ENCODE measurements at places on chromosomes 6 and 20. TPM values are rescaled to one million over a fixed set of nuclear protein-coding genes. Genes with fewer than 3 reads are reported as not detected.

The FAM209B gene
- not detected for total RNA-seq

DNA sequence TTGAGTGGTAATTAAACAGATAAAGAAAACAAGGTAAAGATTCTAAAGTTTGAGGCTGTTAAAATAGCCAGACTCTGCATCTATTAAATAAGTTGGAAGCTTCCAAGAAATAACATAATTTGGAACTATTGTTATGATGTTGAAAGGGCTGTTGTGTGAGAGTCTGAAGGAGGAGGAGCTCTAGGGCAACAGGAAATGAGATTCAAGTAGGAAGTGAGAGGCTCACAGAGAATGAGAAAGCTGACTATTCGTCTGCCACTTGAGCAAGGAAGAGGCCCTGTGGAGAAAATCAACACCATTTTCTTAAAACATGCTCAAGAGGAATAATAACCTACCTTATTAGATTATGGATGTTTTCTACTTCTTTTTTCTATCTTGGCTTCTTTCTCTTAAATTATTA lies 185.2 kb downstream of the SLC24A3 start:
- H3K36me3 ChIP-seq, result no peaks in the 10 kb centered on the region
- no peak overlapping the region for H3K4me3 ChIP-seq
- H3K27me3 ChIP-seq, result no peaks in the 10 kb centered on the region
- no peak overlapping the region for H3K27ac ChIP-seq

GRCh38 chr6:46637145-46637544 lies 15.5 kb downstream of the CYP39A1 start:
- H3K4me1 ChIP-seq, result peaks cover 28% of the 10 kb centered on the region
- H3K36me3 ChIP-seq, result no peaks in the 10 kb centered on the region
- H3K27me3 ChIP-seq, result no peaks in the 10 kb centered on the region
- DNase-seq, result peak; percentile 80
- H3K27ac ChIP-seq, result peak overlapping the region; percentile 86

GRCh38 chr6:96809119-96809518 lies 28.2 kb downstream of the GPR63 start:
- H3K36me3 ChIP-seq, result no peaks in the 10 kb centered on the region
- H3K4me3 ChIP-seq, result no peak overlapping the region
- no peaks in the 10 kb centered on the region for H3K27me3 ChIP-seq
- DNase-seq, result no peak
- no peak overlapping the region for H3K27ac ChIP-seq

DNA sequence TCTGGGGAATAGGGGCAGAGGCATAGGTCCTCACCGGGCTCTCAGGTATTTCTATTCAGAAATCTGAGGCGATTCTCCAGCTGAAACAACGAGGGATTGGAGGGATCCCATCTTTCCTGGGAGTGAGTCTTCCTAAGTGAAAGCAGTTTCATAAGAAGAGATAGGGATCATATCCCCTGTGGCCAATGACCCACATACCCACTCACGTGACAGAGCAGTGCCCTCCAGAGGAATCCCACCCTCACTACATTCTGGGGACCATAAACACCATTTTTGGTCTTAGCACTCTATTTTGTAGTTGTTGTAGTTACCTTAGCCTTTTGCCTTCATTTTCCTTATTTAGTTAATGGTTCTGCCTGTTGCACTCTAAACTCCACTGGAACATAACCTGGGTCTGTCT lies 121.1 kb downstream of the GPR63 start:
- no peaks in the 10 kb centered on the region for H3K4me1 ChIP-seq
- no peak overlapping the region for H3K27ac ChIP-seq
- H3K36me3 ChIP-seq, result no peaks in the 10 kb centered on the region

GRCh38 chr6:131377112-131377705 lies 195.8 kb upstream of the ARG1 start:
- no peaks in the 10 kb centered on the region for H3K27me3 ChIP-seq
- no peak for DNase-seq
- no peak overlapping the region for H3K27ac ChIP-seq
- H3K36me3 ChIP-seq, result no peaks in the 10 kb centered on the region

The GTSF1L gene
- not detected for total RNA-seq

The UNC5CL gene
- total RNA-seq, result 1.7 TPM

DNA sequence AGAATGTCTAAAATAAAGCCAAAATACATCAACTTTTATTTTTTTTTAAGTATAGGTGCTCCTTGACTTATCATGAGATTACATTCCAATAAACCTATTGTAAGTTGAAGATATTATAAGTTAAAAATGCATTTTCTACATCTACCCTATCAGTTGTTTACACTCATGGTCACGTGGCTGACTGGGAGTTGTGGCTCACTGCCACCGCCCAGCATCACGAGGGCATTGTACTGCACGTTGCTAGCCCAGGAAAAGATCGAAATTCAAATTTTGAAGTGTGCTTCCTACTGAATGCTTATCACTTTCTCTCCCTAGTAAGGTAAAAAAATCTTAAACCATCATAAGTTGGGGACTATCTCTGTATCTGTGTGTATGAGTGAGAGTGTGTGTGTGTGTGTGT lies 126.6 kb upstream of the RIN2 start:
- peaks cover 54% of the 10 kb centered on the region for H3K27me3 ChIP-seq
- no peaks in the 10 kb centered on the region for H3K4me1 ChIP-seq

GRCh38 chr20:32294071-32294470 lies 16.6 kb downstream of the KIF3B start:
- H3K4me1 ChIP-seq, result no peaks in the 10 kb centered on the region
- DNase-seq, result no peak
- H3K27me3 ChIP-seq, result no peaks in the 10 kb centered on the region
- no peak overlapping the region for H3K27ac ChIP-seq

DNA sequence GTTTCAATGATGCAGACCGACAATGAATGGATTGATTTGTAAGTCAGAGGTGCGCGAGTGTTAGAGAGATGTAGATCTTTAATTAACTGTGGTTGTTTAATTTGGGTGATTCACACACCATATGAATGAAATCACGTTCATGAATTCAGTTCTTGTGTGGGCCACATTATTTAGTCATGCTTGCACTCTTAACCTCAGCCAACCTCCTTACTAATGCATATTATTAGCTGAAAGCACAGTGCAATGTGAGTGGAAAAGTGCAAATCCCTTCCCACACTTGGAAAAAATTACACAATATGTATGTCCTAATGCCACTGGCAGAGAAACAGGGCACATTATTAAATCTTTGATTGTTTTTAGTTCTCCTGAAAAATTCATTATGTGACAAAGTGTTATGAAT lies 512.5 kb downstream of the BCKDHB start:
- no peaks in the 10 kb centered on the region for H3K36me3 ChIP-seq
- no peak overlapping the region for H3K4me3 ChIP-seq
- DNase-seq, result no peak
- H3K27me3 ChIP-seq, result no peaks in the 10 kb centered on the region

DNA sequence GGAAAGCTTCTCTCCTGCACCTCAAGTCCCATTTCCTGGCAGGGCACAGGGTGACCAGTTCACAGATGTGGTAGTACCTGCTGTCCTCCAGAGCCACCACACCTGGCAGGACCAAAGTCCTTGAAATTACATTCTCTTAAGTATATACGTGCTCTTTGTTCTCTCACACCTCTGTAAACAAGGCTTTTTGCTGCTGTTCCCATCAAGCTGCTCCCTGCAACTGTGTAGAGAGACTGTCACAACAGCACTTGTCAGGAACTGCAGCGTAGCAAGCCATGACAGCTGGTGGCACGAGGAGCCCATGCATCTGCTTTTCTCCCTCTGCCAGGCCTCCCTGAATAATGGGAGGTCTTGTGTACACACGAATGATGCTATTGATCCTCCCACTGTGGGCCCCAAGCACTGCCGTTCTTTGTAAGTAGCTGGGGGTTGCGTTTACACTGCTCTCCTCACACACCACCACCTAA lies 431.8 kb downstream of the CD83 start:
- H3K4me3 ChIP-seq, result no peak overlapping the region
- H3K4me1 ChIP-seq, result no peaks in the 10 kb centered on the region
- H3K27me3 ChIP-seq, result no peaks in the 10 kb centered on the region

- H3K36me3 ChIP-seq, result peaks cover 35% of the 10 kb centered on the region
- H3K4me3 ChIP-seq, result no peak overlapping the region
- no peak for DNase-seq
- no peak overlapping the region for H3K27ac ChIP-seq
These were observed 102.0 kb downstream of the ANKS1A start for GRCh38 chr6:34990971-34991560.

DNA sequence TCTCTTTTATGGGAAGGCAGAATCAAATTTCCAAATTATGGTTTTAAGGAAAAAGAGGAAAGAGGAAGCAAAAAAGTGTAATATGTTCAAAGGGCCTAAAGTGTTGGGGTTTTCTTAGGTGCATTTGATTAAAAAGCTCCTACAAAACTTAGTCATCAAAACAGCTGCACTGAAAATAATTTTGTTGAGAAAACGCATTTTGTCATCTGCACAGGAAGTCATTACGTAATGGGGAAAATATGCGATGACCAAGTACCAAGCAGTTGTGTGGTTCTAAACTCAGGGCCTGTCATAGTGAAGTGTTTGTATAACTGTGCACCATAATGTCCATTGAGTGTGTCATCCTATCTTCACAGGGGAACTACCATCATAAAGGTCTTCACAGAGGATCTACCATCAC lies 15.6 kb downstream of the HAO1 start:
- no peaks in the 10 kb centered on the region for H3K27me3 ChIP-seq
- no peak for DNase-seq
- H3K36me3 ChIP-seq, result no peaks in the 10 kb centered on the region
- H3K4me3 ChIP-seq, result no peak overlapping the region

The CSNK2A1 gene
- total RNA-seq, result 187 TPM

GRCh38 chr20:1005452-1006027 lies 3.4 kb upstream of the RSPO4 start:
- no peaks in the 10 kb centered on the region for H3K36me3 ChIP-seq
- no peak overlapping the region for H3K27ac ChIP-seq
- DNase-seq, result no peak
- H3K27me3 ChIP-seq, result peaks cover 40% of the 10 kb centered on the region

The LSM14B gene
- total RNA-seq, result 61.5 TPM

The ENPP1 gene
- 4.1 TPM for total RNA-seq

DNA sequence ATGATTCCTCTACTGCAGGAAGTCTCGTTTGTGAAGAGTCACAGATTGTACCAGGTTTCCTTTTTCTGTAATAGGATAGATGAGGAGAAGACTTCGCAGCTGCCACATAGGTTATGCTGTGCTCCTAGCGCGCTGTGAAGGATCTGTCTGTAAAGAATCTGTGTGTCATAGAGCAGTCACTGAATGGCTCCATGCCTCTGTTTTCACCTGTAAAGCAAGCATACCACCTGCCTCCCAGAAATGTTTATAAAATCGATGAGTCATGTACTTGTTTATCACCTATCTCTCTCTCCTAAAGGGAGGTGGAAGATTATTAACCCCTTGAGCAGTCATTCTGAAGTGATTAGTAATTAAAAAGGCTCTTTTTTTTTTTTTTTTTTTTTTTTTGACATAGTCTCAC lies 86.6 kb downstream of the TFAP2B start:
- H3K27ac ChIP-seq, result no peak overlapping the region
- H3K36me3 ChIP-seq, result no peaks in the 10 kb centered on the region
- no peak overlapping the region for H3K4me3 ChIP-seq
- H3K27me3 ChIP-seq, result no peaks in the 10 kb centered on the region
- DNase-seq, result peak; percentile 36
- H3K4me1 ChIP-seq, result no peaks in the 10 kb centered on the region

The SLC35D3 gene
- not detected for total RNA-seq

The HLA-DQB1 gene
- total RNA-seq, result 5.9 TPM

The EYA4 gene
- 9.8 TPM for total RNA-seq

DNA sequence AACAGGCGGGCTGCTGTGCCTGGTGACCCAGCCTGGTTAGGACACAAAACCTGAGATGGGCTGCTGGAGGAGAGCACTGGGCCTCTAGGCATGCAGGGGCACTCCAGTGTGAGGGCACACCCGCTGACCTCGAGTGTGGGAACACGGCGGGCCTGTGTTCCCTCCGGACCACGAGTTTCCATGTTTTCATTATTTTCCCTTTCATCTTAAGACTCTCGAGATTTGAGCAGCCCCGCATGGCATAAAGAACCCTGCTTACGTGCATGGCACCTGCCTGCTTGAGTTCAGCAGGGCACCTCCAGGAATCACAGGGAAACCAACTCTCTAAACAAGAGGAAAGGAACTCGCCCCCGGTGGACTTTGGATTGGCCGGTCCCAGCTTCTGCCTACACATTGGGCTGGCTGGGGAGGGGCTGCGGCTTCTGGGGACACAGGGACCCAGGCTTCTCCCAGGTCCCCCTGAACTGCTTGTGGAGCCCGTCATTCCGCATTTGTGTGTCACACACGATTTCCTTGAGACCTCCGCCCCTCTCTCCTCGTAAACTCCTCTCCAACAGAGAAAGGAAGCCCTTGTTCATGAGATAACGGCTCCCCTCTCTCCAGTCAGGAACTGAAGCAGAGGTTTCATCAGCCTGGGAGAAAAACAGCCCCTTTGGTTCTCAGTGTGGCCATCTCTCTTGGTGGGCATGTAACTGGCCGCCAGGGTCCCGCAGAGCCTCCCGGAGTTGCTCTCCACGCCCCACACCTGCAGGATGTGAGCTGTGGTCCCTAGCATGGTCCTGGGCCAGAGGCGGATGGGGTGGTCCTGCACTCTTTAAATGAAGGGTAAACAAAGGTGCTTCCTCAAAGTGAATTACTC lies 181.8 kb downstream of the TTLL2 start:
- no peak overlapping the region for H3K27ac ChIP-seq
- no peaks in the 10 kb centered on the region for H3K36me3 ChIP-seq
- H3K27me3 ChIP-seq, result peaks cover 77% of the 10 kb centered on the region
- DNase-seq, result no peak

The FAM83D gene
- total RNA-seq, result 57.3 TPM

The DDO gene
- 2.0 TPM for total RNA-seq

DNA sequence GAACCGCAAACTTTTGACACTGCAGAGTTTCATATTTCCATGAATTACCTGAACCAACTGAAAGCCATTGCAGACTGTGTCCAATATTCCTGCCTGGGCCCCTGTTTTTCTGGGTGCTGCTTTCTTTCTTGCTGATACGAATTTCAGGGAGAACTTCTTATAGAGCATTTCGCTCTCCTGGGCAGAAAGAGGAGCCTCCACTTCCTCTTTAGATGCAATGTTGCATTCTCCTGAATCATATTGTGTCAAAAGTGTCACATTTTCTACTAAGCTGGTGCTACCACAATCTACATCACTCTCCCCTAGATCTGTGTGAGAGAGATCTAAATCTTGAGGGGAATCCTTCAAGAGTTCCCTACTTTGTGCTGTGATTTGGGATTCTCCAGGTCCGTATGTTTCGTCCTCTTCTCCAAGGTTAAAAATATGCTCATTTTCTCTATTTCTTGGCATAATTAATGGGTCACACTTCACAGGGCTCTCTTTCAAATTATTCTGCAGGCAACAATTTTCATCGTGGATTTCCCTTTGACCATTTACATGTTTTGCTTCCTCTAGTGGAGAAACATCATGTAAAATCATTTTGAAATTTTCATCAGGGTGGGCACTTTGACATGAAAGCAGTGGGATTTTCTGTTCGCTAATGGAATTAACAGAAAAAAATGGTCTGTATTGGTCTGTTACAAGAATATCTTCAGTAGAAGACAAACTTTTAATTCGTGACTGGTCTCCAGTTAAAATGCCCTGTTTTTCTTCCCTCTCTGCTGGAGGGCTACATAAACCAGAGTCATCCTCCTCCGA lies 102.3 kb downstream of the DST start:
- peaks cover 26% of the 10 kb centered on the region for H3K4me1 ChIP-seq
- H3K36me3 ChIP-seq, result 0 out of 2 replicates have a peak, but pooled peaks cover 6% of the 10 kb centered on the region

The LHFPL5 gene
- 1.7 TPM for total RNA-seq

The ZSCAN23 gene
- total RNA-seq, result 12.0 TPM

- H3K27me3 ChIP-seq, result no peaks in the 10 kb centered on the region
- no peak for DNase-seq
- H3K36me3 ChIP-seq, result no peaks in the 10 kb centered on the region
- no peak overlapping the region for H3K4me3 ChIP-seq
- H3K4me1 ChIP-seq, result peaks cover 19% of the 10 kb centered on the region
These were observed 93.2 kb downstream of the PSMG4 start for GRCh38 chr6:3351829-3352524.

GRCh38 chr20:38222231-38222922 lies 38.2 kb downstream of the KIAA1755 start:
- H3K4me3 ChIP-seq, result no peak overlapping the region
- H3K27ac ChIP-seq, result no peak overlapping the region
- DNase-seq, result peak; percentile 77
- peaks cover 15% of the 10 kb centered on the region for H3K4me1 ChIP-seq

Measured in PC-9 (cell line).